ENCODE measurements at places on chromosomes 6 and 20.

DNA sequence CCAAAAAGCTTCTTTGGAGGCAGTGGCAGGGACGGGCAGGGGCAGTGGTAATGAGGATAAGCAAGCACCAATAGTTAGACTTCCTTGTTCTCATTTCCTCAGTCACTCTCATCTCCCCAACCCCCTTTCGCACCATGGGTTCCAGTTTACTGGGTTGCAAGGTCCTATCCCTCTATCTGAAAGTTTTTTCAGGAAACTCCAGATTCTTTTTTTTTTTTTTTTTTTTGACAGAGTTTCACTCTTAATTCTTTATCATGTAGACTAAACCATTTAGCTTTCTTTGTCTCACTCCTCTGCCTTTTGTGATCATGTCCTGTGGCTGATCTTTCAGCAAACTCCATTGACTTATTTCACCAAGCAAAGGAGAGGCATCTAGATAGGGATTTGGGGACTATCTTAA is 51.4 kb upstream of the GMDS start:
- no peak for DNase-seq

DNA sequence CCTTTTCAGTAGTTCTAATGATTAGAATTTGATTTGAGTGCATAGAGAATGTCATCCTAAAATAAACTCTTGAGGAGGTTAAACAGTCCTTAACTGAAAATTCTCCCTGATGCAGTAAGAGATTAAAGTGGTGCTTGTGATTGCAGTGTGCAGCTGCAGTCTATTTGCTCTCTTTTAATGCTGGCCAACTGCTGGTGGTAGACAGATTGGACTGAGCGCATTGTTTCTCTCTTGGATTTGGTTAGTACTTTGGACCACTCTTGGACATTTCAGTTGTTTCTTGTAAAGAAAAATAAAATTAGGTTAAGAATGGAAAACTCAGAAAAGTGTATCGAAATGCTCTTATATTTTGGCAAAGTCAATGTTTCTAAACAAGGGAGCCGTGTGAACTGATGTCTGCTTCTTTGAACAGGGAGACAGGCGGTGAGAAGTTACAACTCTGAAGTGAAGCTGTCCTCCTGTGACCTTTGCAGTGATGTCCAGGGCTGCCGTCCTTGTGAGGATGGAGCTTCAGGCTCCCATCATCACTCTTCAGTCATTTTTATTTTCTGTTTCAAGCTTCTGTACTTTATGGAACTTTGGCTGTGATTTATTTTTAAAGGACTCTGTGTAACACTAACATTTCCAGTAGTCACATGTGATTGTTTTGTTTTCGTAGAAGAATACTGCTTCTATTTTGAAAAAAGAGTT is 127.2 kb downstream of the CD109 start:
- no peak for DNase-seq

DNA sequence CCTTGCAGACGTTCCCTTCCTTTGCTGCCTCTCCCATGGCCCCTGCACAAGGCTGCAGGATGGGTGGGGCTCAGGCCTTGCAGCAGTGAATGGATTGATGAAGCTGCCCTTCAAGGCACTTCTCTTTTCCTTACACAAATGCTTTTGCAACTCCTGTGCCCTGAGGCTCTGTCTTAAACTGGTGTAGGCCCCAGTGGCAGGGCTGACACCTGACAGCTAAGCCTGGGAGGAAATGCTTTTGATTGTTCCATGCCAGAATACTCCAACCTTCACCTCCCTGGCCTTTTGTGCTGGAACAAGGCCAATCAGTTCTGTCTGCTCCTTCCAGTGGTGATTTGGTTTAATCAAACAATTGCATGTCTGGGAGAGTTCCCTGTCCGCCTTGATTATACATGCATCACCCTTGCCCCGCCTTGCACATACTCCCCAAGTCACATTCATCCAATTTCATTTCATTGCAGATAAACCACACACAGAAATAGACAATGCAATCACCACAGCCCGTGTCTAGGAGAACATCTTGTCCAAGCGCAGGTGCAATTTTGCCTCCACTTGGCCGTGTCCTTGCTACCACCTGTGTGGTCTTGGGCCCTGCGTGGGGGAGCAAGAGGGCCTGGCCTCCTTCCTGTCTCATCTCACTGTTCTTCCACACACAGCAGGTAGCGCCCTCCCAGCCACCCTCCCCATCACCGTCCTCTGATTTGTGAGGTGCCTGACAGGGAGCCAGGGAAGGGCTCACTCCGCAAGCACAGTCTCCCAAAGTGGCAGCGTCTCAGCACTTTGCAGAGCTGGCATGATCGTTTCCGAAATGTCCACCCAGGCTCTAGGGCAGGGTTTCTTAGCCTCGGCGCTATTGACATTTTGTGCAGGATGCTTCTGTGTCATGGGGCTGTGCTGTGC is 120.4 kb downstream of the CDH26 start:
- DNase-seq: no peak

DNA sequence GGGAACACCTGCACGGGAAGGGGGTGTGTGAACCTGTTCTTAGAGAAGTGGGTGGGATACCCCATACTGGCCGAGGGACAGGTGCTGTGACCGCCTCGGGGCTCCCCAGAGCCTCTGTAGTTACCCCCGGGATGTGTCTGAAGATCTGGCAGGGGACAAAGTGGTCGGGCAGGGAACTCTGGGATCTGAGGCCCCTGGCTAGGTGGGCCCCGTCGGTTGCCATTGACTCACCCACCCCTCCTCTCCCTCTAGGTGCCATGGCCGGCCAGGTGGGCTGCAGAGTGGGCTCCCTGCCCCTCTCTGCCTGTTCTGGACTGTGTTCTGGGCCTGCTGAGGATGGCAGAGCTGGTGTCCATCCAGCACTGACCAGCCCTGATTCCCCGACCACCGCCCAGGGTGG is 4.3 kb downstream of the BIRC7 start:
- DNase-seq: no peak

DNA sequence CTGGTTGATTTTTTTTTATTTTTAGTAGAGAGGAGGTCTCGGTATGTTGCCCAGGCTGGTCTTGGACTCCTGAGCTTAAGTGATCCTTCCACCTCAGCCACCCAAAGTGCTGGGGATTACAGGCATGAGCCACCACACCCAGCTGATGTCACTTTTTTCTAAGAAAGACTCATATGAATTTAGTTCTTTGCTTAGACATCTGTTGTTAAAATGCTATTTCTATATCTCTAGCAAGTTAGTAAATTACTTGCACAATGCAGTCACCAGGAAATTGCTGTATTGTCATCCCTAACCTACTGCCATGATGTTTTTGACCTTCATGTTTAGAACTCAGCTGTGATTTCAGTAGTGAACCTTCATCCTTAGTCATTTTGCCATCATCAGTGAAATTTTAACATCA is 5.7 kb downstream of the KDM1B start:
- no peak for DNase-seq

DNA sequence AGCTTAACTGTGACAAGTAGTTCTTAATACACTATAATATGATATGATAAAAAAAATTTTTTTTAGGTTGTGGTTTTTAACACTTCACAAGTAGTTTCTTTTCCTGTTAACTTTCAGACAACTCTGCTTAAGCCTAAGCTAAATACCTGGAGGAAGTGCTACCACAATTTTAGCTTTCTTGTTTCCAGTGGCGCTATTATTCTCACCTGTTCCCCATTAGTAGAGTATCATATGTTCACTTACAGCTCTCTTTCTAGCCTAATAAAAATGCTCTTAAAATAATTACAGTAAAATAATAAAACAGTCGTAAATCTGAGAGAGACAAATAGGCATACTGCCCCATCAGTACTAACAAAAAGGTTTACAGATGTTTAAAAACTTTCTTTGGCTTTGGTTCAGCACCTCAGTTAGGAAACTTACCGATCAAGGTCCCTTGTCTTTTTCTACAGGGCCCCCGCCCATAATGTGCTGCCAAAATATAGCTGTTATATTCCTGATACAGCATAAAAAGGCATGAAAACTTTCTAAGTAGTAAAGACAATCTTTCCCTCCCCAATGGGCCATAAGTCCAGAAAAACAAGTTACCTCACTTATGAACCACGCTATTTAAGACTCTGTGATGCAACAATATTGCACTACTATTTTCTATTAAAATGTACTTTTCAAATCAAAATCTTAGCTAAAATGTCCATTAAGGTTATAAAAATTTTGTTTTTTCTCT is 57.9 kb downstream of the SESN1 start:
- no peak for DNase-seq

DNA sequence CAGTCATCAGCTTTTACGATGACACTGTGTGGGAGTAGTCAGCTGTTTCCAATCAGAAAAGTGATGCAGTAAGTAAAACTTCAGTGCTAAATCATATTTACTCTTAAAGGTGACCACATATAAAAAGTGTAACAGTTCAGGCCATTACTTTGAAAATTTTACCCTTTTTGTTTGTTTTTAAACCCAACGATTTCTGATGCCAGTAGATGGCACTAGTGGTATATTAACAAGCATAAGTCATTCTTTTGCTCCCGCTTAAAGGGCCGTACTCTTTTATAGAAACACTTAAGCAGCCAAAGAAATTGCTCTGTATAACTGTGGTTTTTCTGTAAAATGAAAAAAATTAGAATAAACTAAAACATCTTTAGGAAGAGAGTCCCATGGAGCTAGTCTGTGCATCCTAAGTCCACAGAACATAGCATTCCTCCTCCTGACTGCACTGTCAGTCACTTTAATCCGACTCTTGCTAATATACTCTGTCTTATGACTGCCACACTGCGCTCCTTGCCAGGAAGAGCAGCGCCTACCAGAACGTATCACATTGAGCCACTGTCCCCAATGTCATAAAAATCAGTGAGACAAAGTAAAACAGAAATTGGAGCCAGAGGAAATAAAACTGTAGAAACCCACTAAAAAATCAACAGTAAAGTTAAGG is 25.0 kb downstream of the HEBP2 start:
- peak; percentile 47 for DNase-seq

- DNase-seq: peak; percentile 43
Observed at GRCh38 chr6:154962753-154963152, 32.4 kb upstream of the TIAM2 start.

GRCh38 chr6:109383438-109383940 is 1.2 kb upstream of the CD164 start:
- no peak for DNase-seq
